Hair follicular keratinocyte (primary cell): ENCODE measurements at places on chromosomes 4 and X. TPM values are rescaled to one million over a fixed set of nuclear protein-coding genes. Genes with fewer than 3 reads are reported as not detected.

The ADGRG4 gene
- total RNA-seq = not detected in 2 replicates

The BEX2 gene
- total RNA-seq = 13.8 and 24.0 TPM in 2 replicates

The TRIML1 gene
- not detected in 2 replicates for total RNA-seq

The NIPAL1 gene
- total RNA-seq = 9.4 and 13.7 TPM in 2 replicates

The LINC00632 gene
- 0.04 TPM in 1 of 2 replicates, not detected in the other for total RNA-seq

The CDS1 gene
- 17.8 and 20.6 TPM in 2 replicates for total RNA-seq

The PLAC8 gene
- total RNA-seq = 0.15 and 0.86 TPM in 2 replicates

The DIPK2B gene
- not detected in 2 replicates for total RNA-seq
